ENCODE measurements at places on chromosomes 2 and 18. TPM values are rescaled to one million over a fixed set of nuclear protein-coding genes. Genes with fewer than 3 reads are reported as not detected.

Gene ASB18
- polyA plus RNA-seq: 6.0 TPM

Gene SPATA3
- polyA plus RNA-seq: not detected

Gene ZSWIM2
- polyA plus RNA-seq: not detected

Gene CD8B2
- 0.15 TPM for polyA plus RNA-seq

Gene ENOSF1
- 20.5 TPM for polyA plus RNA-seq

Gene BIN1
- polyA plus RNA-seq: 946 TPM

Gene SERTAD2
- 29.0 TPM for polyA plus RNA-seq

Gene KRTCAP3
- 3.0 TPM for polyA plus RNA-seq

Gene EN1
- polyA plus RNA-seq: 4.3 TPM

- no peak for DNase-seq
- no peaks in the 10 kb centered on the region for H3K36me3 ChIP-seq
- H3K27ac ChIP-seq: no peak overlapping the region
- H3K4me3 ChIP-seq: no peak overlapping the region
Measured at GRCh38 chr2:65658881-65659280, 226.5 kb upstream of the SPRED2 start.

DNA sequence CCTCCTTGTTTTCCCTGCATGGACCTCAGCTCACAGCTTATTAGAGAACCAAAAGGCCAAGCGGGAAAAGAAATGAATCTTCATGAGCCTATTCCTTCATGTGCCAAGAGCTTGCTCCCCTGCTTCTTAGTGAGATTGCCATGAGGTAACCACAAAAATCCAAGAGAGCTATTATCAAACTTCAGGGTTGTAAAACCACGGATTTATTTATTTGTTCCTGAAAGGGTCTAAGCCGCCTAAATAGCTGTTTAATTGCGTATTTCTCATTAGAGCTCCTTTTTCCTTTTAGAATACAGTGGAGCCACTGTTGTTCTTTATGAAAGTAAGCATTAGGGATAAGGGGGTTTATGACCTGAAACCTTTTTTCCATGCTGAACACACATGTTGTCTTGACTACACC is 58.0 kb downstream of the SRD5A2 start:
- DNase-seq: no peak
- H3K27ac ChIP-seq: no peak overlapping the region
- no peak overlapping the region for H3K4me3 ChIP-seq
- no peaks in the 10 kb centered on the region for H3K36me3 ChIP-seq
- H3K27me3 ChIP-seq: no peaks in the 10 kb centered on the region

DNA sequence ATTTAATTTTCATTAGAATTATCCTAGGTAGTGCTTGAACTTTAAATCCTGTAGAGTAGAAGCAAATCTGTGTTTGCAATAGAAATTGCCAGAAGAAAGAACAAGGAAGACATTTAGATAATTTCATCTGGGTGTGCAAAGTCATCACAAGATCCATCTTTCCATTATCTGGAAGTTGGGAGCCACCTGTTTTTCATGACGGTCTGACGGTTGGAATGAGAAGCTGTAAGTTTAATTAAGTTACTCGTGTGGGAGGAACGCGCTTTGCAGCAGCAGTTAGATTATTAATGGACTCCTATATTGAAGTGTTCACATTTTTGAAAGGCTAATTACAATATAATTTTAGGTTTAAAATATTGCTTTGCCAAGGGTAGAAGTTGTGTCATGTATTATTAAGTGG is 69.9 kb upstream of the PARD3B start:
- no peaks in the 10 kb centered on the region for H3K36me3 ChIP-seq
- no peaks in the 10 kb centered on the region for H3K27me3 ChIP-seq
- no peak overlapping the region for H3K27ac ChIP-seq
- no peak for DNase-seq

- H3K27me3 ChIP-seq: no peaks in the 10 kb centered on the region
- no peak for DNase-seq
- peaks cover 5% of the 10 kb centered on the region for H3K4me1 ChIP-seq
- no peak overlapping the region for H3K4me3 ChIP-seq
Measured at GRCh38 chr18:76587879-76588271, 92.8 kb upstream of the ZNF516 start.

DNA sequence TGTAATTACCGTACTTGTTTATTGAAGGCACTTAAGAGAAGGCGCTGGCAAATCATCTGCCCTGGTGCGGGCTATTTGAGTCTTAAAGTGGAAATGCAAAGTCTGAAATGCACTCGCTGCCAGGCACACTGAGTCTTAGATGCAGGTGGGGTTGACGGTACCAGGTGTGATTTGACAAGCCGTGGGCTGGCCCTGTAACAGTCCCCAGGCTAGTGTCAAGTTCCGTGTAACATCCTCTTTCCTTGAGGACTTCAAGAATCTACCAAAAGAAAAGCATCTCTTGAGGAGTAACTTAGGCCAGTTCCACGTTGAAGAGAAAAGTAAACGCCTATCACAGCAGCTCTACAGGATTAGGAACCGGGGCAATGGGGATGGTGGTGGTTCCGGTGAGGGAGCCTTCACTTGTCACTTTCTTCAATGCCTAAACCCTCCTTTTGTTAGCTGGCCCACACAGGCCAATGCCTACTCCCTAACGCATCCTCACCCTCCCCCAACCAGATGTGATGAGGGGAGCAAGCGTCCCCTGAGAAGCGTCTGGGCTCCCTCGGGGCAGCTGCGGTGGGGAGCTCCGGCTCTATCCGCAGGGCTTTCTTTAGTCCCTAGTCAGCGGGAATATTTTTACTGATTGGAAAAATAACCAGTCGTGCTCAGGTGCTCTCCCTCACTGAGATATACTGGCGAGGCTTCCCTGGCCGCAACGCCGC is 1.5 kb upstream of the UGP2 start:
- no peaks in the 10 kb centered on the region for H3K36me3 ChIP-seq
- H3K4me3 ChIP-seq: peak overlapping the region; percentile 91
- peaks cover 6% of the 10 kb centered on the region for H3K4me1 ChIP-seq
- H3K27ac ChIP-seq: peak overlapping the region; percentile 84

DNA sequence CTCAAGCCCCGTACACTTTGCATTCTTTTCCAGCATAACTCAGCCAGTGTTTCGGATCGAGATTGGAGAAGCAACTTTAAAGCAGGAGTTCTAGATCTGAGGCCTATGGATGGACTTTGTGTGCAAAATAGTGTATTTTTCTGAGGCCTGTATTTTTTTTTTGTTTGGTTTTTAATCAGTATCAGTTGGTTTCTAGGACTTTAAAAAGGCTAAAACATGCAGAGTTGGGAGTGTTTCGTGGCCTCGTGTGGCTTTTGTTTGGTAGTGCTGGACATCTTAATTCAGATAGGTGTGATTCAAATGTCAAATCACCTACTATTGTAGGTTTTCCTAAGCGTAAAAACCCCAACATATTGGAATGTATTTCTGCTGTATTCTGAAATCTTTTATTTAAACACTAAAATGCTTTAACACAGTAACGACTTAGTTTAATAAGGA is 282 bp upstream of the PUS10 start:
- DNase-seq: no peak
- H3K4me1 ChIP-seq: peaks cover 2% of the 10 kb centered on the region
- H3K36me3 ChIP-seq: peaks cover 7% of the 10 kb centered on the region
- H3K27ac ChIP-seq: peak overlapping the region; percentile 95
- H3K27me3 ChIP-seq: no peaks in the 10 kb centered on the region

DNA sequence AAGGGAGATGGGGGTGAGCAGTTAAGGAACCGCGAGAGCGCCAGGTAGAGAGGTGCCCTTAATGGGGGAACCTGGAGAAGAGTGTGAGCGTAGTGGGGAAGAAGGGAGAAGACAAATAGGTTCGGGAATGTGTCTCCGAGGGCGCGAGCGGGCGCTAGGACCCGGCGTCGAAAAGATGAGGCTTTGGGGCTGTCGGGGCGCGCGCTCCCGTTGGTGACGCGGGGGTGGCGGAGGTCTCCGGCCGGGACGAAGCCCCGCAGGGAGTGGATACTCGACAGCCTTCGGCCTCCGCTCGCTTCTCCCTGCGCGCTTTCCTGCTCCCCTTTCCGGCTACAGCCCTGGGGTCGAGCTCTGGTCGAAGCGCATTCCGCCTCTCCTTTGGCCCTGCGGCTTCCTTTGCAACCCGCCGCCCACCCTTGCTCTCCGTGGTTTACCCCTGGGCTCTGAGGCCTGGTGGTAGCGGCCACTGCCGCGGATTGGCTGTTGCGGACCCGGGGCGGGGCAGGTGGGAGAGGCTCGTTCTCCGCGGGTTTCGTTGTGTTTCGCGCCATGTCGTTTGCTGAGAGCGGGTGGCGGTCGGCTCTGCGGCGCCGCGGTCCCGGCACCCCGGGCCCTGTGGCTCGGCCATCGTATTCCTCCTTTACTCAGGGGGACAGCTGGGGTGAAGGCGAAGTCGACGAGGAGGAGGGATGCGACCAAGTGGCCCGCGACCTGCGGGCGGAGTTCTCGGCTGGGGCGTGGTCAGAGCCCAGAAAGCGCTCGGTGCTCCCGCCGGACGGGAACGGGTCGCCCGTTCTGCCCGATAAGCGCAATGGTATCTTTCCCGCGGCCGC is at the start of gene ARL6IP6:
TSS of gene ARL6IP6 (plus strand) at position 545 of the 833 bp plus-strand sequence. CDS start at position 550, 5 bp downstream.
- peak within 1 kb of the TSS; percentile 98 for H3K27ac ChIP-seq
- H3K36me3 ChIP-seq: peaks cover 2% of the 10 kb centered on the region
- peaks cover 7% of the 10 kb centered on the region for H3K4me1 ChIP-seq
- DNase-seq: peak; percentile 97

DNA sequence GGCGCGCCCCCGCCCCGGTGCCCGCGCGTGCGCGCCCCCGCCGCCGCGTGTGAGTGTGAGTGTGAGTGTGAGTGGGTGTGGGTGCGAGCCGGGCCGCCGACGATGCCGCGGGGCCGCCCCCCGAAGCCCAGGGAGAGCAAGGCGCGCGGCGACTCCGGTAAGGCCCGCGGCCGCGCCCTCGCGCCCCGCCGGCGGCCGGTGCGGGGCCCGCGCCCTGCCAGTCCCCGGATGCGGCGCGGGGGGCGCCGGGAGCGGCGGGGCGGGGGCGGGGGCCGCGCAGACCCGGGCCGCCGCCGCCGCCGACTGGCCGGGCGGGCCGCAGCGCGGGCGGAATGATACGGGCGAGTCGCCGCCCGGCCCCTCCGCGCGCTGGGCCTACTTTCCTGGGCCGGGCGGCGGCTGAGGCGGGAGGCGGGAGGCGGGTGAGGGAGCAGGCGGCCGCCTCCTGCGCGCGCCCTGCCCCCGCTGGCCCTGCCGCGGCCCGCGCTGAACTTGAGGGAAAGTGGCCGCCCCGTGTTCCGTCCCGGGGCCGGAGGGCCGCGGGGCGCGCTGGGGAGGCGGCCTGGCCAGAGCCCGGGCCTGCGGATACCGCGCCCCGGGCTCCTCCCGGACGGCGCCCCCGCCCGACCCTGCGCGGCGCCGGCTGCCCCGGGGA is at the start of gene ZNF236:
TSS of gene ZNF236 (plus strand) at position 52 of the 655 bp plus-strand sequence. CDS start at position 103, 51 bp downstream.
- peak; percentile 93 for DNase-seq
- peak within 1 kb of the TSS; percentile 72 for H3K4me3 ChIP-seq
- H3K27ac ChIP-seq: peak within 1 kb of the TSS; percentile 85
- H3K36me3 ChIP-seq: peaks cover 4% of the 10 kb centered on the region
- no peaks in the 10 kb centered on the region for H3K27me3 ChIP-seq
- peaks cover 18% of the 10 kb centered on the region for H3K4me1 ChIP-seq

DNA sequence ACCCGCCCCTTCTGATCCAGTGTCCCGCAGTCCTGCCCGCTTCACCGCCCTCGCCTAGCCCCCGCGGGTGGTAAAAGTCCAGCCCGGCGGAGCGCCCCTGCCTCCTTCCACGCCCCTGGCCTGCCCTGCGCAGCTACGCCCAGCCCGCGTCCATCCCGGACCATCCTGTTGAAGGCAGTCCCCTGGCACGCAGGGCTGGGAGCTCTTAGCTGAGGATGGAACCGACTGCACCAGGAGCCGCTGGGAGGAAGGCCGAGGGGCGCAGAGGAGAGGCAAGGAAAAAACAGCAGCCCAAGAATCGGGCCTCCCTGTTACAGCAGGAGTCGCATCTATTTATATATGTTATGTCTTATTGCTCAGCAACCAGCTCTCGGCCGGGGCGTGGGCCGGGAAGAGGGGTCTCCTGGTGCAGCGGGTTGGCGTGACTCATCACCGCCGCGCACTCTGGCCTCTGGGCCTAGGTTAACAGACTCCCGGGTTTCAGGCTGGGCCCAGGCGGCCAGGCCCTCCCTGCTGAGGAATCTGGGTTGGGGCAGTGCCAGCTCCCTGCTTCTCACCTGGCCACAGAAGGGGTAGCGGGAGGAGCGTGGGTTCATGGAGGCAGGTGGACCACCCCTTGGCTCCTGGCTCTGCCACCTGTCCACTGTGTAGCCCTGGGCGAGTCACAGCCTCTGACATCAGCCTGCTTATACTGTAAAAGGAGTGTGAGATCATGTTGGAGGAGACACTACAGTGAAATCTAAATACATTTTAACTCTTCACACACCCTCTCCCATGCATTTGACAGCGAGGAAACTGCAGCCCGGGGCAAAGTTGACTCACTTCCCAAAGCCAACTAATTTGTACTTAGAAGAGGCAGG is 13.4 kb upstream of the MAP3K2 start:
- H3K27me3 ChIP-seq: no peaks in the 10 kb centered on the region
- H3K4me1 ChIP-seq: peaks cover 37% of the 10 kb centered on the region
- no peaks in the 10 kb centered on the region for H3K36me3 ChIP-seq
- H3K4me3 ChIP-seq: peak overlapping the region; percentile 14

- no peak overlapping the region for H3K4me3 ChIP-seq
- H3K27ac ChIP-seq: no peak overlapping the region
- H3K27me3 ChIP-seq: peaks cover 4% of the 10 kb centered on the region
- no peaks in the 10 kb centered on the region for H3K36me3 ChIP-seq
- no peak for DNase-seq
- H3K4me1 ChIP-seq: peaks cover 6% of the 10 kb centered on the region
Measured at GRCh38 chr2:121046335-121046734, 238.7 kb downstream of the TFCP2L1 start.

- H3K4me3 ChIP-seq: no peak overlapping the region
- no peaks in the 10 kb centered on the region for H3K36me3 ChIP-seq
- no peak overlapping the region for H3K27ac ChIP-seq
Measured at GRCh38 chr2:195382186-195382585, 274.8 kb upstream of the SLC39A10 start.

- H3K4me3 ChIP-seq: no peak overlapping the region
- no peaks in the 10 kb centered on the region for H3K4me1 ChIP-seq
Measured at GRCh38 chr2:157125685-157126084, 131.8 kb upstream of the GALNT5 start.

- peaks cover 32% of the 10 kb centered on the region for H3K4me1 ChIP-seq
- H3K4me3 ChIP-seq: no peak overlapping the region
- H3K36me3 ChIP-seq: no peaks in the 10 kb centered on the region
- DNase-seq: peak; percentile 56
- H3K27me3 ChIP-seq: no peaks in the 10 kb centered on the region
Measured at GRCh38 chr2:39508198-39508597, 71.1 kb upstream of the MAP4K3 start.

GRCh38 chr18:25843791-25844190 is 246.6 kb downstream of the SS18 start:
- H3K27me3 ChIP-seq: no peaks in the 10 kb centered on the region
- no peaks in the 10 kb centered on the region for H3K36me3 ChIP-seq
- no peaks in the 10 kb centered on the region for H3K4me1 ChIP-seq
- H3K4me3 ChIP-seq: no peak overlapping the region
- no peak for DNase-seq

DNA sequence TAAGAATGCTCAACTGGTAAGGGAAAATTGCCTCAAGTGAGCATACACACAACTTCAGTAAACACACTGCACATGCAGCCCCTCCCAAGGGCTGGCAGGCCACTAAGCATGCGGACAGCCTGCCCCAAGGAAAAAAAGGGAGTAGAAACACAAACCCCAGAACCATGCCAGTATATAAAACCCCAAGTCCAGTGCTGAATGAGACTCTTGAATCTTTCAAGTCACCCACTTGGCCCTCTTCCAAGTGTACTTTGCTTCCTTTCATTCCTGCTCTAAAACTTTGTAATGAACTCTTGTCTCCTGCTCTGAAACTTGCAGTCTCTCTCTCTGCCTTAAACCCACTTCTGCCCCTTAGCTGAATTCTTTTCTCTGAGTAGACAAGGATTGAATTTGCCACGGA is 736.4 kb downstream of the RNF144A start:
- no peak for DNase-seq
- H3K27me3 ChIP-seq: no peaks in the 10 kb centered on the region
- H3K4me1 ChIP-seq: no peaks in the 10 kb centered on the region
- no peak overlapping the region for H3K27ac ChIP-seq
- no peaks in the 10 kb centered on the region for H3K36me3 ChIP-seq
- no peak overlapping the region for H3K4me3 ChIP-seq

All from muscle of leg (tissue), 16 donors.